Iris pigment epithelial cell (primary cell): ENCODE measurements at places on chromosomes 16 and 17.
A peak's percentile ranks its signal among the peaks of the same experiment; 100 is the strongest.

- peak; percentile 83 for DNase-seq
Measured at GRCh38 chr16:75342308-75342811, 90.9 kb upstream of the BCAR1 start.

GRCh38 chr16:67571464-67571863, 9.1 kb downstream of the CTCF start:
- DNase-seq = peak; percentile 53

- no peak for DNase-seq
Measured at GRCh38 chr17:56847106-56847505, 13.2 kb downstream of the DGKE start.

DNA sequence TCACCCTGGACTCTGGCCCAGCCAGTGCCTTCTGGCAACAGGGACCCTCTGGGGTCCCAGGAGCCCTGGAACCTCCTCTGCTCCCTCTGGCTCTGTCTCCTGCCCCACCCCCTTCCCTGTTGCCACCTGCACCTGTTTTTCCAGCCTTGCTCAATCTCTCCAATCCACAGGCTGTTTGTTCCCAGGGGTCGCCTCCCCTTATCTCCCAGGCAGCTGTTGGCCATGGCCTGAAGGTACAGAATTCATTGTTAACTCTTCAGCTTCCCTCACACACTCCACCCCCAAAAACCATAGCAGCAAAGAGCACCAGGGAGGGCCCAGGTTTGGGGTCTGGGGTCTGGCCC, 39.3 kb upstream of the TOB1 start:
- no peak for DNase-seq

DNA sequence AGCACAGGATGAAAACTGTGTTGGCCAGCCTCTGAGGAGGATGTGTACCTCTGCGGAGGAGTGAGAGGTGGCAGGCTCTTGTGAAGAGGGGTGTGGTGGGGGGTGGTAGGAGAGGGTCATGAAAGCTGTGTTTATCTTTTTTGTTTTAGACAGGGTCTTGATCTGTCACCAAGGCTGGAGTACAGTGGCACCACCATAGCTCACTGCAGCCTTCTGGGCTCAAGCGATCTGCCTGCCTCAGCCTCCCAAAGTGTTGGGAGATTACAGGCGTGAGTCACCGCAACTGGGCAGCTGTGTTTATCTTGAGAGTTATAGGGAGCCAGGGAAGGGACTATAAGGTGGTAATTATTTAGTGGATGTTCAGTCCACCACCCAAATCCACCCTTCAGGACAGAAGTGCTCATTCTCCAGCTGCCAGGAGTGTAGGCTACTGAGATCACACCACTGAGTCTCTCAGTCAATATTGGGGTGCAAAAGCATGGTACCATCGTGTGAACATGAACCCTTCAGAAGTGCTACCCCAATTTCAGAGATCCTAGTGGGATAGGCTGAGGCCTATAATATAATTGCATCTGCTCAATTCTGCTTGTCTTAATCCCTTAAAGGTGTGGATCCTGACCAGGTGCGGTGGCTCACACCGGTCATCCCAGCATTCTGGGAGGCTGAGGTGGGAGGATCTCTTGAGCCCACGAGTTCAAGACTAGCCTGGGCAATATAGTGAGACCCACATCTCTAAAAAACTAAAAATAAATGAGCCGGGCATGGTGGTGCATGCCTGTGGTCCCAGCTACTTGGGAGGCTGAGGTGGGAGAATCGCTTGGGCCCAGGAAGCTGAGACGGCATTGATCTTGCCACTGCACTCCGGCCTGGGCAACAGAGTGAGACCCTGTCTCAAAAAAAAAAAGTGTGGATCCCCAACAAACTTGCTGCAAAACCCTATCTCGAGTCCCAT, 788 bp upstream of the EXOC3L1 start:
- DNase-seq = peak; percentile 62
